Stimulated activated CD4-positive, alpha-beta T cell treated with anti-CD3 and anti-CD28 coated beads, TNF-alpha, amount 100 ng/mL, for 24 hours (primary cell): ENCODE measurements at places on chromosomes 6 and 20.

GRCh38 chr6:39731565-39731964, 6.4 kb upstream of the KIF6 start:
- no peak for DNase-seq

DNA sequence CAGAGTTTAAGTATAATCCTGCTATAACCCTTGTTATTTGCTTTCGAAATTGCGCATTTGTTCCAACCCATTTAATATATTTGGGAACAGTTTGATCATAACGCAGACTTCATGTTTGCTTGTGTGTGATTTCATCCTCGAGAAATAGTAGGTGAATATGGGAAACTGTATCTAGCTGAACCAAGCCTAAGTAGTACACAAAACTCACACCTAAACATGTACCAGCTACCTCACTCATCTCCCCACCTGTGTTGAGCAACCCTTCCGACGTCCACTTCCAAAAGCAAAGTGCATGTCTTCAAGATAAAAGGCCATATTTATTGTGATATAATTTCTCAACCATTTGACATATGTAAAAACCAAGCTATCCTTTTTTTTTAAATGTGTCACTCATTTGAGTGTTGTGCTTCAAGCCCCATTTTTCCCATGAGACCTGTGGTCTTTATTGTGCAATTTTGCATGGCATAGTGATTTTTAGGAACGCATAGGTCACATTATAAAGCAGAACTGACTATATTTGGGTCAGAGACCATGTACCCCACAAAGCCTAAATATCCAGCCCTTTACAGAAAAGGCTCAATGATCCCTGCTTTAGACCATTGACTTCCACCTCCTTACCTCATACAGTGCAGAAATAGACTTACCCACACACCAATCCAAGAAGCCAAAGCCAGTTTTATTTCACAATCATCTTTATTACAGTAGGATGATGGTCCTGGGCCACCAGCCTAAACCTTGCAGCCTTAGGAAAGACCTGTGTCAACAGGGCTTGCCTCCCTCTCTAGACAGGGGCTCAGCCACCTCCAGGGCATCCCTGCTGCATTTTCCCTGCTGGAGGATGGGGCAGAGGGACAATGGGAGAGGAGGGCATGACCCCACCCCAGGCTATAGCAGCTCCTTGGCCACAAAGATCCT, 7.1 kb downstream of the CCND3 start:
- no peak for DNase-seq

- DNase-seq: no peak
These were observed 15.2 kb downstream of the TMEM200A start for GRCh38 chr6:130381012-130381411.

GRCh38 chr20:8542110-8542486, 410.0 kb downstream of the PLCB1 start:
- no peak for DNase-seq

- no peak for DNase-seq
These were observed 30.9 kb downstream of the STK35 start for GRCh38 chr20:2132461-2132901.

GRCh38 chr20:17887331-17888030, 81.1 kb downstream of the SNX5 start:
- no peak for DNase-seq

GRCh38 chr6:42512579-42512978, 51.2 kb upstream of the UBR2 start:
- DNase-seq: no peak

- no peak for DNase-seq
These were observed 18.0 kb upstream of the MAFB start for GRCh38 chr20:40706977-40707582.

- no peak for DNase-seq
These were observed 44.3 kb upstream of the PTGIS start for GRCh38 chr20:49612127-49612738.

GRCh38 chr6:135195041-135195440, 13.9 kb downstream of the MYB start:
- DNase-seq: no peak

DNA sequence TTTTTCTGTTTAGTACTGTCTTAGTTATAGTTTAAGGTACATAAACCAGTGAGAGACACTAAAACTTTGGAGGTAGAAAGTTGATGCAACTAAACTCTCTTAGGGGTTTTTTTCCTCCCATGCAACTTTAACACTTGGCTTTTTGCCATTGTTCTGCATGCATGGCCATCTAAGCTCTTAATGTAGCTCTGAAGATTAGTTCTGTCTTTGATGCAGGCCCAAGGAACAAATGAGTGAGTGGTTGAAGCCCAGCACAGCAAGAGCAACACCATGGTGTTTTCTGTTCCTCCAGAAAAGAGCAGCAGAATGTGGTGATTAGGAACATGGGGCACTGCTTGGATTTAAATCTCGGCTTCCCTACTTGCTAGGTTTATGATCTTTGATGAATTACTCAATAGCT, 89.3 kb downstream of the L3MBTL3 start:
- no peak for DNase-seq

- no peak for DNase-seq
These were observed 465.0 kb upstream of the GJE1 start for GRCh38 chr6:141667580-141668309.

DNA sequence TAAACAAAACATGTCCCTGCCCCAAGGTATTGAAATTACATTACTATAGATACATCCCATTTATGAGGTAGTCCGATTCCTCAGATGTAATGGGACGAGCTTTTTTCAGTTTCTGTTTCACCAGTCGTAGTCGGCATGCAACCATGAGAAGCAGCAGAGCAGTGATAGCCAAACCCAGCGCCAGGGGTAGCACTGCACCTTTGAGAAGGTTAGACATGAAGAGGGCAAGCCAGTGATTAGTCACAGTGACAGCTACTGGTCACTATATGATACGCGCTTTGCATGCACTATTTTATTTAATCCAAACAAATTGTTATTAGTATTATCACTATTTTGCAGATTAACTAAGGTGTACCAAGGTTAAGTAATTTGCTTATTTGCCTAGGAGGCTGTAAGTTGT, 43.7 kb downstream of the LRP11 start:
- no peak for DNase-seq

DNA sequence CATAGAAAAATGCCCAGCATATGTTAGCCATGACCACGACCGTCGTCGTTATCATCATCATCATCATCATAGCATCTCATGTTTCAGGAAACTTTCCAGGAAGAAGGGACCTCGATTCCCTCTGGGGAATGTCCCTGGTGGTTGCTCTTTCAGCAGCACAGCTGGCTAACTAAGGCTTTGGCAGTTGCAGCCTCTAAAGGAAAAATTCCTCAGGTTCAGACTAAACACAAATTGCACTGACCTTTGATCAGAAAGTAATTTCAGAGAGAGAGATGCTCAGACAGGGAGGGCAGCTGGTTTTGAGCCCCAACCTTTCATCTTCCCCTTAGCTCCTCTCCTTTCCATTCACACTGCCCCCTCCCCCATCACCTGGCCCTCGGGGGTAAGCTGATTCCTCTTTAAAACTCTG, 5.6 kb upstream of the CFB start:
- no peak for DNase-seq

DNA sequence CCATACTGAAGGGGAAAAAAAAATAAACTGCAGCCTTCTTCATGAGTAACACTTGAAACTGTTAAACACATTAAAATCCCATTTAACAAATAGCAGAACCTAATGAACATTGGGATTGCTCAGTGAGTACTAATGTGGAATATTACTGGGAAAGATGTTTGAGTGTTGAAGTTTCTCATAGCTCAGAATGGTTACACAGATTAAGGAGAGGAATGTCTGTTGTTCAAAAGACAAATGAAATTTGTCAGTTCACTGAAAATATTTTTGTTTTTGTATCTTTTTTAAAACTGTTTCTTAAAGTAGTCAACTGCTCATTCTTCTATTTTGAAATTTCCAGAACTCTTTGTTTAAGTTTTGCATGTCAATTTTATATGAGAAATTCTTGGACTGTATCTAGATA, 374.3 kb downstream of the LAMA2 start:
- no peak for DNase-seq

GRCh38 chr20:32971703-32972161, 32.5 kb downstream of the SUN5 start:
- DNase-seq: no peak

GRCh38 chr6:44678252-44678935, 290.9 kb downstream of the CDC5L start:
- DNase-seq: no peak

GRCh38 chr20:45836841-45837240, 3.2 kb downstream of the SNX21 start:
- DNase-seq: no peak

- DNase-seq: no peak
These were observed 11.8 kb downstream of the DCBLD1 start for GRCh38 chr6:117494283-117494682.

DNA sequence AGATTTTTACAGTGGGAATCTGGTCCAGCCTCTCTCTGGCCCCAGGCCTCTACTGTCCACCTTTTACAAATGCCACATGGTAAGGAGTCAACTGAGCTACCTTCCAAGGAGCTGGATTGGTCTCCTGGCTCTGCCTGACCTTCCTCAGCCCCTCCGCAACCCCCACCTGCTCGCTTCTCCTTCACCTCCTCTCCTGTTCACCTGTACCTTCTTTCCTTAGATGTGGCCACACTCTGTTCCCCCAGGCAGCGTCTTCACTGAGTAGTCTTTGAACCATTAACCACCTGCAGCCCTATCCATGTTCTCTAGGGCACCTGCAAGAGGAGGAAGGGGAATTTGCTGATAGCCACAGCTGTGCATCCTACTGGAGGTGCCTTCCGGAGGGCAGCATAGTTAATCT, 55.3 kb upstream of the DDR1 start:
- no peak for DNase-seq

DNA sequence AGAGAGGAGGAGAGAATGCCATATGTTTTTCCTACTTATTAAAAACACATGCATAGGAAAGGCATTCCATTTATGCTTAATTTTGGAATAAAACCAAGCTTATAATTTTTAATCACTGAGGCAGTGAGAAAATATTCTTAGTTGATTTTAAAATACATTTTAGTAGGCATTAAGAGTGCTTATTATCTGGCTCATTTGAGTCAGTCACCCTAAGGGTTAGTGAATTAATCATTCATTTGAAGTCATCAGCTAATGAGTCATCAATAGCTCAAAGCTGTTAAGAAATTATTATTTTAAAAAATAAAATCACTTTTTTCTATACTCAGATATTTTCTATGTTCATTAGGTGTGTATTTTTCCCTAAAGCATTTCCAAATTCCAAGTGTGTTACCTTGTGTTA, 81.6 kb downstream of the TMEM200A start:
- DNase-seq: no peak

DNA sequence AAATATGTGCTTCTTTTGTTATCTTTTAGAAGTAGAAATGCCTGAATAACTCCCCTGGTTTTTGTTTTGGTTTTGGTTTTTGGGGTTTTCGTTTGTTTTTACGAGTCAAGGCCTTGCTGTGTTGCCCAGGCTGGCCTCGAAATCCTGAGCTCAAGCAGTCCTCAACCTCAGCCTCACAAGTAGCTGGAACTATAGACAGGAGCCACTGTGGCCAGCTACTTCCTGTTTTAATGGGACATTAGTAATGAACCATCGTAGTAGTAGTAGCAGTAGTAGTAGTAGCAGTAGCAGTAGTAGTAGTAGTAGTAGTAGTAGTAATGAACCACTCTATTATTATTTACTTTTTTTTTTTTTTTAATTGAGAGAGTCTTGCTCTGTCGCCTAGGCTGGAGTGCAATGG, 66.0 kb downstream of the UBR2 start:
- no peak for DNase-seq

DNA sequence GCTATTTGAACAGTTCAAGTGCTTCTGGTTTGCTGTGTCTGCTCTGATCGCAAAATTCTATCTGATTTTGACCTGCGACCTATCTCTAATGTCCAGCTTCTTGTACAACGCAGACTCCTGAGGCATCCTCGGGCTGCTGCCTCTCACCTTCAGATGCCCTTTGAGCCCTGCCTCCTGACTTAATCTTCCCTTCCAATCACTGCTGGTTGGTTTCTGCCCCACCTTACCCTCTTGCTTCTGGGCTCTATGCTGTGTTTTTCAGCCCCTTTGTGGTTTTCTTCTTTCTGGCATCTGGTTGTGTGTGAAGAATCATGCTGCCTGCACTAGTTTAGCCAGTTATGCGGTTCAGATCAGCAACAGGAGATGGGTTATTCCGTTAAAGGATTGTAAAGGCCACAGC, 131.2 kb upstream of the THEMIS start:
- no peak for DNase-seq

DNA sequence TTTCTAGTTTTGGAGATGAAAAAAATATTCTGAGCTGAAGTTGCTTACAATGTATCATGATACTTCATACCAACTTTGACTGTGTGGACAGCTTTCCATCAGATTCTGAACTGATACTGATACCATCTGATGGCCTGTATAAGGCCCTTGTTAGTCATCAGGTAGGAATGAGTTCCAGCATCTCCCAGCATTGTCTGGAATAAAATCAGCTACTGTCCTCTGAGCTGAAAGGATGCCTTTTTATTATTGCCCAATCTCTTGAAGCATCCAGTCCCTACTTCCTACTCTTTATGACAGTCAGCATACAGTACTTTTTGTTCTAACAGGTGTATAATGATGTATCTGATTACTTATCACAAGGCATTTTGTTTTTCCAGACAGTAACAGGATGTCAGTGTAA, 70.6 kb upstream of the EYA4 start:
- no peak for DNase-seq
